ENCODE measurements at places on chromosomes 11 and 22.

DNA sequence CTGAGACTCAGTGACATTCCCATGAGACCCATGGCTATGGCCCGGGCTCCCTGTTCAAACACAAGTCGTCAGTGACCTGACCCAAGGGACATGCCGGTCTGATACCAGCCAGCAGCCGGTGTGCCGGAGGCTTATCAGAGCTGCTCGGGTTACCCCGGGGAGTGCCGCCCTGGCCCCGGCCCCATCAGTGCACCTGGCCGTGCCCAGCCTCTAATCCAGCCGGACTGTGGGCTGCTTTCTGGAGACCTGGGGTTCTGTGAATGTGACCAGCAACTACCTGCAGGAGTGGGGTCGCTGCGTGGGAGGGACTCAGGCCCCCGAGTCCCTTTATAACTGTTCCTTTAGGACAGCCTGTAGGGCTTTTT is 52.7 kb downstream of the LINC01488 start:
- DNase-seq = no peak

GRCh38 chr22:24338726-24339451 is 68.3 kb downstream of the SPECC1L start:
- DNase-seq = no peak

- DNase-seq = no peak
These were observed 19.5 kb downstream of the TSPAN32 start for GRCh38 chr11:2321311-2321683.

GRCh38 chr11:47177229-47177845 is 658 bp upstream of the ARFGAP2 start:
- peak; percentile 44 for DNase-seq

- no peak for DNase-seq
These were observed 72.2 kb upstream of the CCND1 start for GRCh38 chr11:69568809-69569097.

DNA sequence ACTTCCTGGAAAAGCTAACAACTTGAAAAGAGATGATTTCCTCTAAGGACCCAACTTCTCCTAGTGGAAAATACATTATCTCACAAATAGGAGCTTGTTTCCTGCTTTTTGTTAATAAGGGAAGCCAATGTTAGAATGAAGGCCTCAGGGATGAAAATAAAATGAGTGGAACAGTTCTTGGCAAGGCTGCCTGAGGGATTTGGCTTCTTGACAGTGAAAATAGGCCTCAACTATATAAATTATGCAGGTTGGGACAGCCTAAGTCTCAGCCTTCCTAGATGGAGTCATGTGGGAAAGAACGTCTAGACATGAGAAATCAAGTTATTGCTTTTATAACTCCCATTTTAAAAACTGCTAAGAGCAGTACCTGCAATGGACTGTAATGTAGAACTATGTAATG is 92.8 kb upstream of the FIBIN start:
- no peak for DNase-seq

DNA sequence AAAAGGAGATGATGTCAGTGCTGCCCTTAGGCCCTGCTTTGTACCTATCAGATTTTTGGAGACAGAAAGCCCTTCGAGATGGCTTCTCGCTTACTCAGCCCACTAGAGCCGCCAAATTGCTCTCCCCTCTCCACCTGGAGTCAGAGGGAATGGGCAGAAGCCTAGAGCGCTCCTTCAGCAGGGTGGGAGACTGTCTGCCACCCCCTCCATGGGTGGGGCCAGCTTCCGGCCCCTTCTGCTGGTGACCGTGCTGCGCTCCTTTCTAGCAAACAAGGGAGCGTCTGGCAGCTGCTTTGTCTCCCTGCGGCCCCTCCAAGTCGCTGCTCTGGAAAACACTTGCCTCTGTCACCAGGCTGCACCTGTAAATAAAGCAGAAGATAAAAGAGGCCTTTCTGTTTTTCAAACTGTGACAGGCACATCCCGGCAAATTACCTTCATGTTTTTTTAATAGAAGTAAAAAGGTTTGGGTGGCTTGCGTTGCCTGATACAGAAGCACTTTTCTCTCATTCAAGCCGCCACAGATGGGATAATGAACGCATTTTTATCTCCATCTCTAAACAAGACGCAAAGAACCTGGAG is 145.7 kb upstream of the NECTIN1 start:
- no peak for DNase-seq

GRCh38 chr11:68384530-68385081 is 72.2 kb downstream of the LRP5 start:
- no peak for DNase-seq

- DNase-seq = no peak
These were observed 35.8 kb downstream of the DUSP8 start for GRCh38 chr11:1536065-1536843.

DNA sequence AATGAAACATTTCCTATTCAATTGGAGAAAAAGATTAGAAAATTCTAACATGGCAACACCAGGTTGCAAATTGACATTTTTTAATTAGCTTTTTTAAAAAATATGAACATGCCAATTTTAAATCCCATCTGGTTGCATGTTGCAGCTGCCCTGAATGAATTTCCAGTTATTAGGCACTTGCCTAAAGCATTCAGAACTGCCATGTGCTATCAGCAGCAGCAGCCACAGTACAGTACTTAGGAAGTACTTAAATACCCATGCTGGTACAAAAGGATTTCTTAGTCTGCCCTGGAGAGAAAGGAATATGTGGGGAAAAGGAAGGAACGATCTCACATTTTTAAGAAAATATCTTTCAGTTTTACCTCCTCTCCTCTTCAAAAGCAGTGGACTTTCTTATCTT is 46.2 kb downstream of the FAM168A start:
- DNase-seq = no peak

GRCh38 chr11:11848891-11849746 is 7.3 kb downstream of the USP47 start:
- DNase-seq = peak; percentile 11
